HFFc6 (cell line): ENCODE measurements at places on chromosomes 11 and 22. TPM values are rescaled to one million over a fixed set of nuclear protein-coding genes. Genes with fewer than 3 reads are reported as not detected.

GRCh38 chr11:76597533-76598425 lies 72.8 kb downstream of the LRRC32 start:
- no peak for DNase-seq

DNA sequence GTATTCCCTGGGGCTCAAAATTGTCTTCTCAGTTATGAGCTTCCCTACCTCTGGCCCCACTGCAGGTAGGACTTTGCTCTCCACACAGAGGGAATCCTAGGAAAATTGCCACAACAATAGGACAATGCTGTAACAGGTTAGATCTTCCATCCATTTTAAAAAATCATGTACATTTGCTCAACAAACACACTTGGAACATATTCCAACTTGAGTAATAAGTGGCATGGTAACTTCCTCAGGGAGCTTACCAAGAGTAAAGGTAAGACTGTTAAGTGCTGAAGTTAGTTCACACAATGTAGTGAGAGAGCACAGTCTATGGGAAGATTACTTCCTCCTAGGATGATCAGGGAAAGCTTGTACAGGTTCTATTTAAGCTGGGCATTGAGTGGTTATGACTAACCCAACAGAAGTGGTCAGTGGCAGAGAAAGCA lies 78.9 kb upstream of the BIRC3 start:
- DNase-seq, result no peak

DNA sequence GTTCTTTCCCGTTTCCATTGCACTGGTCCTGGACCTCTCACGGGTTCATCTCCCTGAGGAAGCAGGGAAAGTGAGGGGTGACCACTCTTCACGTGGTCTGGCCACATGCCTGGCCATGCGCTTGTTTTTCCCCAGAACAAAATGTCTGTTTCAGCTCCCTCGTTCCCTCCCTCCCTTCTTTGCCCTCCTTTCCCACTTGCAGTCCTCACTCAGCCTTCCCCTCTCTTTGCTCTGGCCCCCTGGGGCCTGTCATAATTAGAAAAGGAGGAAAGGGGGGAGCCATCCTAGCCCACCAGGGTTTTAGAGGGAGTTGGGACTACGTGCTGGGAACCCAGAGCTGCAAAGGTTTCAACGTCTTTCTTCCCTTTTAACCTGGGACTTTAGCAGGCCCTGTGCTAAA lies 52.8 kb upstream of the CADM1 start:
- DNase-seq, result no peak

PTPN5 gene
- total RNA-seq, result not detected in 3 replicates

- DNase-seq, result no peak
Measured at GRCh38 chr11:75508051-75508561, 17.6 kb downstream of the GDPD5 start.

OR4C46 gene
- total RNA-seq, result not detected in 3 replicates

DNA sequence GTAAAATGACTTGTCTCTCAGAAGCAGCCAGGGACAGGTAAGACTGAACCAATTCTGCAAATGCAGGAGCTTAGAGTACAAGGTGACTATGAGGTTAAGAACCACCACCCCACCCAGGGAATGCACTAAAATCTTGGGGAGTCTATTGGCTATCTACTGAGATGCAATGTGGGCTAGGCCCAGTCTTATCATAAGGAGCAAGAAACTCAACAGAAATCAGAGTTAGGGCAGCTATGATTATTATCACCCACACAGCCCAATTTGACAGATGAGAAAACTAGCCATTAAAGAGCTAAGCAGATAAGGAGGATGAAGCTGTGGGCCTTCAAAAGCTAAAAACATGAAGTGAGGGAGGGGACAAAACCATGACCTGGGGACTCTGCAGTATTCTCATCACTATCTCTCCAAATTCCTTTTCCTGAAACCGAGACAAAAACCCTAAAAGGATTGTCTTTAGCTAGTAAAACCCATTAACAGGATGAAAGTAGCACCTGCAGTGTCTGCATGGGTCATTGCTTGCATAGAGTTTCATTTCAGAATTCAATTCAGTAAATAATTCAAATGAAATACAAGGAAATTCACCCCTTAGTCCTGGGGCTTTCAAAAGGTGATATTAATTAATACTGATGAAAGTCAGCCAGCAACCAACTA lies 68.8 kb upstream of the USP47 start:
- DNase-seq, result no peak

P2RY2 gene
- total RNA-seq, result 0.18 TPM in 2 of 3 replicates, not detected in the other

GRCh38 chr22:20240447-20240764 lies 27.7 kb downstream of the RTN4R start:
- no peak for DNase-seq

LINC01488 gene
- total RNA-seq, result not detected in 2 replicates

EIF1AD gene
- 31.9 to 35.3 TPM (median 32.5 TPM) in 3 replicates for total RNA-seq

DNA sequence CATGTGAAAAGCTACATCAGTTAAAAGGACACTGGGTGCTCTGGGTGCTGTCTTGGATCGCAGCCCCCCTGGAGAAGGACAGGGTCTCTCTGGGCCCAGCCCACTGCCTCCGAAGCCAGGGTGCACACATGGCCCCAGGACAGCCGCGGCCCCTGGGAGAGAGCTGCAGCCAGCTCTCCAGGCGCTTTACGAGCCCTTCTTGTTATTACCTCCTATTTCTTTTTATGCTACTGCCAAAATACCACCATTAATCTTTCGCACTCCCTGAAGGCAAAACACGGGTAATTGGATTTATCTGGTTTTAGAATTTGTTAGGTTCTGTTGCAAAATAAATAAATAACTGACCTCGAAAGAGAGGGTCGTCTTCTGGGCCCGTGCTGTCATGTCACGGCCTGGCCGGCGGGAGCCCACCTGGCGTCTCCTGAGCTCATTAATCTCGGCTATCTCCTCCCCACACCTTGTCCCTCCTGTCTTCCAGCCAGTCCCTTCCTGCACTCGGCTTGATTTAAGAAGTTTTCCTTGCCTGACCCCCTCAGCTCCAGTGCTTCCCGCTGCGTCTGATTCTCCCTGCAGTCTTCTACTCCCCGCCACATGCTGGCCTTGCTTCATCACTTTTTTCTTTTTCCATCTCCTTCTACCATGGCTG lies 611.7 kb downstream of the OPCML start:
- no peak for DNase-seq

GRCh38 chr22:21755851-21756284 lies 20.3 kb upstream of the YPEL1 start:
- DNase-seq, result peak; percentile 74

ZBTB44 gene
- total RNA-seq, result 9.9 to 12.7 TPM (median 11.4 TPM) in 3 replicates

ALX4 gene
- total RNA-seq, result 0.05 to 0.09 TPM (median 0.07 TPM) in 3 replicates

MN1 gene
- 0.12 to 0.26 TPM (median 0.13 TPM) in 3 replicates for total RNA-seq

DNA sequence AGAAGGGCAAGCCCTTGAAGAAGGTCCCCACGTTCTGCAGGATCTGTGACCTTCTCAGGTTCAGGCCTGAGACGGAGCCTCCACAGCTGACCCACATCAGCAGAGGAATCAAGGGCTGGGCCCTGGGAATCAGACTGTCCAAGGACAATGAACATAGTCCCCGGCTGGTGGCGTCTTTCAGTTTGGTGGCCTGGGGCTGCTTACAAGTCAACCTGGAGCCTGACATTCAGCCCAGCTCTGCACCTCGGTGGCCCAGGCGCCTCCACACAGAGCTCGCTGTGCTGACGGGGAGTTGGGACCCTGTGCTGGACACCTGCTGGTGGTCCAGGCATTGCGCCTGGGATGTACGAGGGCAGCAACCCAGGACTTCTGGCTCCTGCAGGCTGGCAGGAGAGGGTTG lies 523.5 kb downstream of the TBC1D22A start:
- DNase-seq, result no peak

SYT7 gene
- 0.05 to 0.06 TPM in 2 of 3 replicates, not detected in the other for total RNA-seq
